Cardiac muscle cell (in vitro differentiated cells and primary cell): ENCODE measurements at places on chromosomes 6 and 20.

DNA sequence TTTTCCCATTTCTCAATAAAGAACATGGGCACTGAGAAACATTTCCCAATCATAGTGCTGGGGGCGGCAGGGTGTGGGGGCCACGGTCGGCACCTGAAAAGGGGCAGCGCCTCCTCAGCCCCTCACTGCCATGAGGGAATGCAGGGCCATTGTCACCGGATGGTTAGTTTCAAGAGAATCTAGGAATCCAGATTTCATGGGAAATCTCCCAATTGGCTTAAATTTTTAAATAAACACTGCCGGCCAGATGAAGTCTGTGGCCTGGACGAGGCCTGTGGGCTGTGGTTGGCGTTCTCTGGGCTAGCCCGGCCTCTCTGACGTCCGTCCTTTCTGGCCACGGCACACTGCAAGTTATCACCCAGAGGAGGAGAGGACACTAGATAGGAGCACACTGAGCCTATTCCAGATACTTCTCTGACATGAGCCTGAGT, 25.6 kb downstream of the MANBAL start:
- DNase-seq: peak; percentile 35

GRCh38 chr6:36413489-36414480, 26.3 kb upstream of the ETV7 start:
- no peak for DNase-seq

DNA sequence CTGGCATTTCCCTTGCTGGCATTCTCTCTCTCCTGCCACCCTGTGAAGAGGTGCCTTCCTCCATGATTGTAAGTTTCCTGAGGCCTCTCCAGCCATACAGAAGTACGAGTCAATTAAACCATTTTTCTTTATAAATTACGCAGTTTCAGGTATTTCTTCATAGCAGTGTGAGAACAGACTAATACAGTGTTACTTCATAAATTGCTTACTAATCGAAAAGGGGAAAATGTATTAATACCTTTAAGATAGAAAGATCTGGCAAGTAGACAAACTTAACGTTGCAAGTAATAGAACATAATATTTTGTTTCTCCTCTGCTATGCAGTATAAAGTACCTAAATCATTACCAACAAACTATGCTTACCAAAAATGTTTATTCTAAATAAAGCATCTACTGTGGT, 178.3 kb upstream of the LAMA2 start:
- DNase-seq: no peak

DNA sequence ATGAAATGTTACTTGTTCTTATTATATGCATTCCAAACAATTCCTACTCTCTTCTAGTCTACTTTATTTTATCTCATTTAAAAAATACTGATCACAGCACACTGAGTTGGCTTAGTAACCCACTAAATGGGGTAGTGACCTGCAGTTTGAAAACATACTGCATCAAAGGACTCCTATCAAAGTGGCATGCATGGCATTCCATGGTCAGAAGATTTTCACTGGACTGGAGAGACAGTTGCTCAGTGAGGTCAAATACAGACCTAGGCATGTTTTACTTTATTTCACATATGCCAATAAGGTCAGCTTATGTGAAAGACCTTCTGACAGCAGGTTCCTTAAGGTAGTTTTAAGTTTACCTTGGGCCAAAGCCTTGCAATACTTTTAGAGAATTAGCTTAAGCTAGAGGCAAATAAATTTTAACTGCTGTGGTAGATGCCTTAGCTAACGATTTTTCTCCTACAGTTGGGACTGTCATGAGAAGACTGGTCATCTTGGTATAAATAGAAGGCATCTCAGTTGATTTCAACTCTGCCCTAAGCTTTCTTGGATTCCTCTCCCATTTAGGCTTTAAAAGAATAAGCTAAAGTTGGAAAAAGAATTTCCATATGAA, 35.1 kb downstream of the TPD52L1 start:
- DNase-seq: no peak

DNA sequence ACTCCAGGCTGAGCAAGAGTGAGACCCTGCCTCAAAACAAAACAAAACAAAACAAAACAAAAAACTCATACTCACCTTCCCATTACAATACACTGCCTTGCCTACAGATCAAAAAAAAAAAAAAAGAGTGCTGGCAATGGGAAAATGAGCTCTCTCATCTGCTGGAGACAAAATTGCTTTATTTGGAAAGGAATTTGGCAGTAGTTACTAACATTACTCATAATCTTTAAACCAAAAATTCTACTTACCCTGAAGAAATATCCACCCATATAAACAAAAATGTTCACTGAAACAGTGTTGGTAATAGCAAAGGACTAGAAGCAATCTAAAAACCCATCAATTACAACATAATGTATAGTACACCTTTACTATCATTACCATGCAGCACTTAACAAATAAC, 120.4 kb downstream of the RNGTT start:
- peak; percentile 74 for DNase-seq

DNA sequence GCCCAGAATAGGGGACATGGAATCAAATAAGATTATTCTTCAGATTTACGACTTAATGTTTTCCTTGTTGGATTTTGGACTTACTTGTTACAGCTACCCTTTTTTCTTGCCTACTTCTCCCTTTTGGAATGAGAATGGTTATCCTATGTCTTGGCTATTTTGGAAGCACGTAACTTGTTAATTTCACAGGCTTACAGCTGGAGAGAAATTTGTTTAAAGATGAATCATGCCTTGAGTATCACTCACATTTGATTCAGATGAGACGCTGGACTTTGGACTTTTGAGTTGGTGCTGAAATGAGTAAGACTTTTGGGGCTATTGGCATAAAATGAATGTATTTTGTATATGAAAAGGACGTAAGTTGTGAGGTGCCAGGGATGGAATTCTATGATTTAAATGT, 83.3 kb downstream of the SMPDL3A start:
- DNase-seq: no peak

- DNase-seq: no peak
Observed at GRCh38 chr20:38224531-38224930, 36.0 kb downstream of the KIAA1755 start.

- DNase-seq: no peak
Observed at GRCh38 chr6:150966786-150967185, 101.3 kb downstream of the MTHFD1L start.

DNA sequence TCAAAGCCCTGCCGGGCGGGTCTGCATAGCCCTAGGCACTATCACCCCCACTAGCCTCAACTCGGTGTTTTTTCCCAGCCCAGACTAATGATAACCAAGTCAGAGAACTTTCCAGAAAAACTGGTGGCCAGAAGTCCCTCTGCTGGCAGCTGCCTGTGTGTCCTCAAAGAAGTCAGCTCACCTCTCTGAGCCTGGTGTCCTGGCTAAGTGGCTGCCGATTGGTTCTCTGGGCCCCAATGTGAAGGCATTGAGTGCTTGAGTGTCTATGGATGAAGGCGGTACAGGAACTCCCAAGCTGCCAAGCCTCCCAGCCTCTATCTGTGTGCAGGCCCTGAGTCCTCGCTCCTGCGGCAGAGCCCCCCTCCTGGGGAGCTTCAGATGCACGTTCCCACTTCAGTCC, 355.6 kb downstream of the TAF4 start:
- DNase-seq: no peak

DNA sequence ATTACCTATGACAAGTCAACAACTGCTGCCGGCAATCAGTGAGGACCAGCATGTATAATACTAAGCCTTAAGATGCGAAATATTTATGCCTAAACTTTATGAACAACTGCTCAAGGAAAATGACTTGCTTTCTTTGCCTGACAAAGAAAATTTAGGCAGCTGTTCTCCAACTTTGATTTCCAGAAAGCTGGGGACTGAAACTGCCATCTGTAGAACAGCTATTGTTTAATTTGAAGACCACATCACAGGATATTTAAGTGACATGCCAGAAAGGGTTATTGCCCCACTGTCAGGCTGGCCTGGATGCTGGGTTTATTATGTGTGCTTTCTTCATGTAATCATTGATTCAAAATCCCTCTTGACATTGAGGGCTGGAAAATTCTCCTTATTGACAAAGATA, 153.9 kb upstream of the ENPP5 start:
- DNase-seq: no peak

DNA sequence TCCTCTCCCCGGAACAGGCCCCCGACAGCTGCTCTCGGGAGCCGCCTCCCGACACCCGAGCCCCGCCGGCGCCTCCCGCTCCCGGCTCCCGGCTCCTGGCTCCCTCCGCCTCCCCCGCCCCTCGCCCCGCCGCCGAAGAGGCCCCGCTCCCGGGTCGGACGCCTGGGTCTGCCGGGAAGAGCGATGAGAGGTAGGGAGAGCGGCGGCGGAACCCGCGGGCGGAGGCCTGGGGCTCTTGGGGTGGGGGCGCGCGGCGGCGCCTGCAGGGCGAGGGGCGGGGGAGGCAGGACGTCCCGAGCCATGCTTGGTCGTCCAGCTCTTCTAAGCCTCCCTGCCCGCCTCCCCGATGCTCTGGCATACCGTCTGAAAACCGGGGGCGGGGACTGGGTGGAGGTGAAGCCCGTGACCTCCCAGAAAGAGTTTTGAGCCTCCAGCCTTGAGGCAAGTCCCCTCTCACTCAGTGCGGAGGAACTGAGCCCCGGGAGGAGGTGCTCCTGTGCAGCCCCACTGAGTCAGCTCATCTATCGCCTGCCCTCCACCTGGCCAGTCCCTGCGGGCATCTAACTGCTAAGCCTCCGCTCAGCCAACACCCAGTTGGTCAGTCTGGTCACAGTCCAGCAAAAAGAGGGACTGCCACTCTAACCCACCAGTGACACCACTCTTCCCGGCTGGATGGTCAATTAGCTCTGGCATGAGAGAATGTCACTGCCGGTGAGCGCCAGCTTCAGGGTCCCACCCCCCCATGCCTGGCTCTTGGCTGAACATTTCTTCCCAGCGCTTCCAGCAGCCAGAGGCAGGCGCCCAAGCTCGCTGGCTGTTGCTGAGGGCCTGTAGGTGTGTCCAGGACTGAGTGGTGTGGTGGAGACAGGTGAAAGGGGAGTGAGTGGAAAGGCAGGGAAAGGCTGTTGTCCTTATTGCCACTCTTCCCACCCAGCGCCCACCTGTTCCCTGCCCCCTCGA, 482 bp downstream of the DDR1 start:
- peak; percentile 75 for DNase-seq

DNA sequence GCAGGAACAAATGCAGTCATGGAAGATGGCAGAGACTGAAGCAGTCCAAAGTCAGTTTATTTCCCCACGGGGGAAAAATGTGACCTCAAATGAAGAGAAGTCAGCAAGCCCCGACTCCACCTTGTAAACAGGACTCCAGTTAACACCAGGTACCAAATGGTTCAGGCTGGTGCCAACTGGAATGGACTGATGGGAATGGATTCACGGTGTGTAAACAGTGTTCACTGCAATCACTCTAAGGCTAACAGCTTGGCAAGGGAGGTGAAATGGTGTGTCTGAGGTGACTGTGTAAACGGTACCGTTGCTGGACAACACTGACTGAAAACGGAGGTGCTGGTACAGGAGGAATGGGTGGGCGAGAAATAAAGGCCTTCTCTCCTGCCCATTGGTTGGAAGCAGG, 12.0 kb downstream of the PLAGL2 start:
- no peak for DNase-seq

GRCh38 chr20:46312075-46312944, 4.0 kb upstream of the CDH22 start:
- DNase-seq: peak; percentile 77

DNA sequence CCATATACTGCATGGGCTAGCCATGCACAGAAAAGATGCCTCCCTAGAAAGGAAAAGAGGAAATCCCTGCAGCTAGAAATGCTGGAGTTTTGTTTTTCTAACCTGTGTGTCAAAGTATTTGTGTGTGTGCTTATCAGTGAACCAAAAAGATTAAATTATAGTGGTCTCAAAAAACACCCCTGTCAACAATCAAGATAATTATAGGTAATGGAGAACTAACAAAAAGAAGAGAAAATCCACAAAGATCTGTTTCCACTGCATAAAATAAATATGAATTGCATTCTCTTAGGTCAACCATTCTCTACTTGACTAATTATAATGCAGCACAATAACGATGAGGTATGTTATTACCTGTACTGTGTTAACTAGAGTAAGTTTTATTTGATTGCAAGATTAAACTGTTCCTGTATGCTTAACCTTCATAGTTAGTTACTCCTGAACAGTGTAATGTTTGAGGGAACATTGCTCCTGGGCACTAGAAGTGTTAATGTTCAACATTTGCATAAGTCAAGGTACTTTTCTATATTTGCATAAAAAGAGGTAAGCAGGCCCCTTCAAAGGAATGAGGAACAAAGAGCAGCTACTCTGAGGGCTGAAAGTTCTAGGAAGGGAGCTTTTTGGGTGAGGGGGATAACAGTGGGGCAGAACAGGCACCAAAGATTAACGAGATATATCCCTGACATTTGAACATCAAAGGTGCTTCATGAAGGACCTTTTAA, 212.1 kb downstream of the BTBD9 start:
- DNase-seq: no peak

- DNase-seq: peak; percentile 42
Observed at GRCh38 chr6:84082689-84083265, 49.2 kb downstream of the MRAP2 start.

DNA sequence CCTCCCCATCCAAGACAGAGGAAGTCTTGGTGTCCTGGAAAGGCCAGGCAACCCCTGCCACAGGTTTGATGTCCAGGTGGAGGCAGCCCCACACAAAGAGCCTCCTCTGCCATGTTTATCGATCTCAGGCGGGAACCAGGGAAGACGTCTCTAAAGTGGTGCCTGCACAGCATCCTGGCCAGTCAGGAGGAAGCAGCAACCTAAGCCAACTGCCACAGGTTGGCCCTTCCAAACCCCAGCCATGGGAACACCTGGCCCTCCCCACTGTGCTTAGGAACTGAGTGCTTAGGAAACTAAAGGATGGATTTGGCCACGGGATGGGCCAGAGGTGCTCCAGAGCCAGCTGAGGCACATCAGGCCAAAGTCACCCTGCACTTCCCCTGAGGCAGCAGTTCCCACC, 56.9 kb downstream of the CSE1L start:
- no peak for DNase-seq

DNA sequence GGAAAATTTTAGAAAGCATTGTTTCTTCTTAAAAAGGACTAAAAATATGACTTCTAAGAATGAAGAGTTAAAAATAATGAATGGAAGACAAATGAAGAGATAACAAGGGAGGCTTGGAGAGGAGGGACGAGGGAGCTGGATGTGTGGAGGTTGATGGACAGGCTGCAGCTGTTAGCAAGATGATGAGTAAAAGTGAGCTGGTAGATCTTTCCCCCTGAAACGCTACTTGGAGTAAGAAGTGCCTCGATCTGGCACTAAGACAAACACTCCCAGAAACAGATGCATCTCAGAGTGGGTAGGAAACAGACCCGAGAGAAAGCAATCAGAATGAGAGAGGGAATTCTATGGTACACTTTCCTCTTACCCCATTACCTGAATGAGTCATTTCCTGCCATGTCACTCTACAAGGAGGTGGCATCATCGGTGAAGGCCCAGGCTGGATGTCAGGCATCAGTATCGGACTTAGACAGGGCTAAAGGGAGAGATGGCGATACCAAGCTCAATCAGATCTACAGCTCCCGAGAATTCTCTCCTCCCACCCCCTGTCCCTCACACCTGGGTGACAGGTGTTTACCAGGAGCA, 154.1 kb upstream of the BMP2 start:
- DNase-seq: no peak

DNA sequence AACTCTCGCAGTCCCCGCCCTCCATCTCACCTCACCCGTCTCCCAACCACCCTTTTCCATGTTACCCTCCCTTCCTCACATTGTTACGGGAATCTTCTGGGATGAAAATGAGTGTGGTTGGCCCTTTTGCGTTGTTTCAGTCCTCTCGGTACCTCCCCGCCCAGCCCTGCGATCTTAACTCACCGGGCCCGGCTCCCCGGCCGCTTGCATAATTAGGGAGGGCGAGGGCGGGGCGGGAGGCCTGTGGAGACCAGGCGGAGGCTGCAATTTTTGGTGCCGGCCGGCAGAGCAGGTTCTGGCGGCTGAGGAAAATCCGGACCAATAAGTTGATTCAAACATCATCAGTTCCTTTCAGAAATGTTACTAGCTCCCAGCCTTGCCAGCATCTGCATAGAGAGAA, 25.2 kb downstream of the TFAP2B start:
- DNase-seq: no peak

GRCh38 chr6:40476673-40477072, 110.5 kb downstream of the LRFN2 start:
- DNase-seq: no peak
